ENCODE measurements at places on chromosomes 4 and X.

- peak; percentile 55 for DNase-seq
These were observed 52.1 kb downstream of the LEF1 start for GRCh38 chr4:108116423-108117168.

- DNase-seq: peak; percentile 30
These were observed 811 bp downstream of the ANKRD50 start for GRCh38 chr4:124711471-124712371.

DNA sequence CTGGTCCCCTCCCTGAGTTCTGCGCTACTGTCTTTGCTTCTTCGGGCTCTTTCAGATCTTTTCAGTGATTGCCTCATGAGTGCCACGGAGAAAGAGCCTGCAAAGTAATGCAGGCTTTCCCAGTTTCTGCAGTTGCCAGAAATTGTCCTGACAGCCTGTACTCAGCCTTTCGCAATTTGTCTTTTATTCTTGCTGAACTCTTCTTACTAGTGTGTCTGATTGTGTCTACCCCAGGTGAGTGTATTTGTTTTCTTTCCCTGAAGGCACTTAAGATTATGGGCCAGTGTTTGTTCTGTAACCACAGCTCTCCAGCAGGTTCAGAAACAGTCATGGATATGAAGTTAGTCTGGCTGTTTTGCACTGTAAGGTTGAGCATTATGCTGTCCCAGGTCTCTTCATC is 47.1 kb downstream of the FAM193A start:
- DNase-seq: no peak

DNA sequence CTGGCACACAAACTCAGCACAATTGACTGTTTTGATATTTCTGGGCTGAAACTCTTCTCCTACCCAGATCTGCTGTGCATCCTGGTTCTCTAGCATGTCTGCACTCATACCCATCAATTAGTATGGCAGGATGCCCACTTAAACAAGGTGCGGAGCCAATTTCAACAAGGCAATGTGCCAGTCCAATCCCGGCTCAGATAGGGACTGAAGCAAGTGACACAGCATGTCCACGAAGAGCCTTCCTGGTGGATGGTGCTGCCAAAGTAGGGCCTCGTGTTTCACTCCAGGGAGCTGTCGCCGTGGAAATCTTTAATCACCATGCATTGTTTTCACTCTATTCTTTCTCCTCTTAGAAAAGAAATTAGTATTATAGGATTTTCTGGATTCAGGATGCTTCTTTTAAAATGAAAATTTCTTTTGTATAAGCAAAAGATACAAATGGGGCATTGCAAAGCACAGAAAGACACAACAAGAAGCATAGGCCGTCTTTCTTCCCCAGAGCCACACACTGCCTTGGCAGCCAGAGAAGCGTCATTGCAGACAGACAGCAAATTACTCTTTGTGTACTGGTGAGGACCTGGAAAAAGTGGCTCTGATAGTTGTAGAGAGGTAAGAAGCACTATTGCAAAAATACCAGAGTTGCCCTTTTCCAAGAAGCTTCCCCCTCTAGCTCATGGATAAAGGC is 40.6 kb upstream of the LSM6 start:
- DNase-seq: no peak

- no peak for DNase-seq
These were observed 27.6 kb downstream of the CYTL1 start for GRCh38 chr4:4991541-4992099.

DNA sequence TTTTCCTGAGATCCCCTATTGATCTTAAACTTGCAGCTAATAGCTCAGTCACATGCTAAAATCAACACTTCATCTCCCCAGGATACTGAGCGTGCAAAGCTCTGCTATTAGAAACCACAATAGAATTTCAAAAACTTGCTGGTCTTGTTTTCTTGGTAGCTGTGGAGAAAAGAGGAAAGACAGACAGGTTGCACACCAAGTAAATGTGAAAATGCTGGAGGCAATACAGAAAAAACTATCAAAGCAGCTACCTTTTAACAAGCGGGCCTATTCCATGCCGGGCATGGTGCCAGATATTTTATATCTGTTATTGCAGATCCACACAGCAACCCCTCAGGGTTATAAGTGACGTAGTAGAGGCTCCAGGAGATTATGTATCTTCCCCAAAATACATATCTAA is 171.9 kb downstream of the DCTD start:
- no peak for DNase-seq

GRCh38 chr4:117447925-117448324 is 362.5 kb upstream of the TRAM1L1 start:
- DNase-seq: peak; percentile 7

DNA sequence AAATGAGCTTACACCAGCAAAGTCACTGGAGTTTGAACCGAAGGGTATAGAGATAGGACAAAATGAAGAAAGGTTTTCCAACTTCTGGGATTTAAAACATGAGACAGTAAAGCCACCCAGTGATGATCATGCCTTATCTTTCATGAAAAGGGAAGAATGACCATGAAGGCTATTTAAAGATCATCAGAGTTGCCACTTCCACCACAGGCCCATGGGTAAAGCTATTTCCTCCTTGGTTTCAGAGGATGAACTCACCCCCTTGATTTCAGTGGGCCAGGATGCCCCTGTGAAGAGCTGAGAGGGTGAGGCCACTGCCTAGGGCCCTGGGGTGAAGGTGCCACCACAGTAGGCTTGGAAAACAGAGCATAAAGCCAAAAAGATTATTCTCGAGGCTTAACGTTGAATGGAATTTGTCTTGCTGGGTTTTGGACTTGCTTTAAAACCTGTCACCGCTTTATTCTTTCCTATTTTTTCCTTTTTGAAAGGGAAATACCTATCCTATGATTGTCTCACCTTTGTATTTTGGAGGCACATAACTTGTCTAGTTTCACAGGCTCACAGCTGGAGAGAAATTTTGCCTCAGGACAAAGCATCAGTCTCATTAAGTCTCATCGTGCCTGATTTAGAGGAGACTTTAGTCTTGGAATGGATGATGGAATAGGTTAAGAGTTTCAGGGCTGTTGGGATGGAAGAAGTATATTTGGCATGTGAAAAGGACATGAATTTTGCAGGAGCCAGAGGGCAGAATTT is 254.0 kb downstream of the SNCA start:
- DNase-seq: no peak

- peak; percentile 52 for DNase-seq
These were observed 33.1 kb downstream of the GAB3 start for GRCh38 chrX:154717824-154718223.

GRCh38 chrX:69287095-69287494 is 121.8 kb upstream of the PJA1 start:
- no peak for DNase-seq

GRCh38 chrX:85570496-85570895 is 191.0 kb upstream of the POF1B start:
- DNase-seq: no peak

- no peak for DNase-seq
These were observed 330.4 kb upstream of the NWD2 start for GRCh38 chr4:36914106-36914505.

GRCh38 chrX:107713543-107714205 is 61.9 kb downstream of the TSC22D3 start:
- no peak for DNase-seq

GRCh38 chr4:6074758-6075157 is 56.5 kb upstream of the C4orf50 start:
- DNase-seq: no peak

GRCh38 chrX:45056428-45057145 is 144.1 kb downstream of the DIPK2B start:
- no peak for DNase-seq

GRCh38 chrX:20432048-20432447 is 165.3 kb upstream of the RPS6KA3 start:
- DNase-seq: no peak

Measured in CD4-positive, alpha-beta T cell treated with Interleukin-17A for 4 hours (primary cell).